ENCODE measurements at places on chromosomes 7 and 10.

DNA sequence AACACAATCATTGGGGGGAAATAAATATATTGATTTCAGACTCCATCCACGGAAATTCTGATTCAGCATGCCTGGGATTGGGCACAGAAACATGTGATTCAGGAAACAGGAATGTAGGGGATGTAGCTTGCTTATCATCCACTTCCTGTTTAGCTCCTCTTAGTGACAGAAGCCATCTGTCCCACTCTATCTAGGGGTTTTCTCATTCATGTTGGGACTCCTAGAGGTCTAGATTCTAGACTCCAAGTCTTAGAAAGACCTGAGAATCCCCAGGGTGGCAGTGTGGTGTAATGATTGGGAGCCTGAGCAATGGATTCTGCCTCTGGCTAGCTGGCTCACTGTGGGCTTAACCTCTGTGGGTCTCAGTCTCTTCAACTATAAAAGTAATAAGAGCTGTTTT lies 67.9 kb downstream of the CDK1 start:
- DNase-seq: peak; percentile 65

DNA sequence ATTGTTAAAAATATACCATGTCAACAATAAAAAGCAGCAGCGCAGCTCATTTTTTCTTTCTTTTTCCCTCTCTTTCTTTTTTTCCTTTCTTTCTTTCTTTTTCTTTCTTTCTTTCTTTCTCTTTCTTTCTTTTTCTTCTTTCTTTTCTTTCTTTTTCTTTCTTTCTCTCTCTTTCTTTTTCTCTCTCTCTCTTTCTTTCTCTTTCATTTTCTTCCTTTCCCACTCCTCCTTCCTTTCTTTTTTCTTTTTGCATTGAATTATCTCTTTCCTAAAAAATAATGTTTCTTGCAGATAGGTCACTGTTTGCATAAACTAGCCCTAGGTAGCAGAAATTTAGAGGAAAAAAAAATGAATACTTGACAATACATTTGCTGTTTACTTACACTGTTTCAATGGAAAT lies 755.1 kb upstream of the COBL start:
- no peak for DNase-seq

DNA sequence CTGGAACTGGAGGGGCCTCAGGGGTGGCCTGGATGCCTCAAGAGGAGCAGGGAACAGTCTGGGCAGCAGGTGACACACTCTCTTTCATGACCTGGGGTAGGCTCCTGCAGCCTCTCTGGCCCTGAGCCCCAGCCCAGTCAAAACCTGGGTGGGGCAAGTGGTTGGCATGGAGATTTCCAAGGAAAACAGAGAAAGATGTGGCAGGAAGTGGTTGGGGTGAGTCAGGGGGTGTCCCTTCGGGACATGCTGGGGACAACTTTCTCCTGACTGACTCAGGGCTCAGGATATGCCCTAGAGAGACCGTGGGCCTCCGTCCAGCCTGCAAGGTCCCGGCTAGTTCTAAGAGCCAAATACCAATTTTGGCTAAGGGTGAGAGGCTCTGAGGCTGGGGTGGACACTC lies 2.9 kb downstream of the AQP1 start:
- DNase-seq: no peak

DNA sequence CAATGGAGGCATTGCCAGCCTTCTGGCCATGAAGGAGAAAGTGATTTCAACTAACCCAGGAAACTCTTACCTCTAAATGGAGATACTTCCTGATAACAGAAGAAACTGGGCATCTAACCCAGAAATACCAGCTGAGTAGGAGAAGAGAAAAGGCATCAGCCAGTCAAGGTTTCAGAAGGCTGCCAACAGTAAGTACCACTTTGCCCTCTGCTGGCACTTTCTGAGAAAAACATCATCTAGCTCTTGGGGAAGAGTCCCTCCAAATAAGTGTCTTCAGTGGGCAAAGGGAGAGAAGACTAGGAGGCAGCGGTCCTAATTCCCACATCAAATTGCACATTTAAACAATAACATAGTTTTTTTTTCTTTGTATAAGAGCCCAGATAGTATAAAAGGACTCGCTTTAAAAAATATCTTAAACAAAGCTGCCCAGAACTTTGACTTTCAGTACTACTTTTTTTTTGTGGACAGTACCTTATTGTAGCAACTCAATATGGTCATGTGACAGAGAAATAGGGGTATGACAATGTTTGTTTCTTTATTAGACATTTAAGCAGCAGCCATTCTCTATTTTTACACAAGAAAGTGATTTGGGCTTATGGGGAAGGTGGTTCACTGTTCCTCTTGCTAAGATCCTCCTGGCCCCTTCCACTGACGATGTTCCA lies 157.3 kb downstream of the CTTNBP2 start:
- DNase-seq: peak; percentile 66

GRCh38 chr10:24206334-24206733 lies 2.6 kb upstream of the KIAA1217 start:
- DNase-seq: no peak

GRCh38 chr7:98613601-98614425 lies 3.3 kb upstream of the NPTX2 start:
- no peak for DNase-seq

DNA sequence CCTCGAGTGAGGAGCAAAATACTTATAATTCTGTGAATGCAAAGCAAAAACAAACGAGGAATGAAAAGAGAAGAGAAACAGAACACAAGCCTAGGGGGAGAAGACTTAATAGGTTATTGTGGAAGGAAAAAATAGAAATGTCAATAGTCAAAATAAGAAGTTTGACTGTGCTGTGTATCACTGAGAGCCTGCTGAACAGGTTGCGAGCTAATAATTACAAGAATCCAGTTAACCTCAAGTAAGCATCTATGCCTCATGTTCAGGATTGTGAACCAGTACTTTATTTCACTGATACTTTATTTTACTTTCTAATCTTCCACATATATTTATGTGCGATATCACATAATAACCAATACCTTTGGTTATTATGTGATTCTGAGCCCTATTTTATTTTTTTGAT lies 316.7 kb downstream of the OTUD1 start:
- no peak for DNase-seq

DNA sequence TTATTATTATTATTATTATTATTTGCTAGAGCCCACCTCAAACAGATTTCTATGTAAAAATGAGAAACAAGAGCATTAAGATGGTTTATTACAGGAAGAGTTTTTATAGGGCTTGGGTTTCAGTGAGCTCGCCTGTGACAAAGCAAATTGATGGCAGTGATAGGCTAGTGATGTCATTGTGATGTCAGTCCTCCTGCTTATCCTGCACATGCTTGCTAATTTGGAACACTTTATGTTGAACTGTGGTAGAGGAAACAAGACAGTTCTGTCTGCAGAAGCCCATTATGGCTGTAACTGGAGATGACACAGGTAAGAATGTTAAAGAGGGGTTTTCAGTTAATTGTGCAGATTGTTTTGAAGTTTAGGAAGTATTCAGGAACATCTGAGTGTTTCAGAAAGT lies 68.3 kb downstream of the CREM start:
- DNase-seq: no peak

DNA sequence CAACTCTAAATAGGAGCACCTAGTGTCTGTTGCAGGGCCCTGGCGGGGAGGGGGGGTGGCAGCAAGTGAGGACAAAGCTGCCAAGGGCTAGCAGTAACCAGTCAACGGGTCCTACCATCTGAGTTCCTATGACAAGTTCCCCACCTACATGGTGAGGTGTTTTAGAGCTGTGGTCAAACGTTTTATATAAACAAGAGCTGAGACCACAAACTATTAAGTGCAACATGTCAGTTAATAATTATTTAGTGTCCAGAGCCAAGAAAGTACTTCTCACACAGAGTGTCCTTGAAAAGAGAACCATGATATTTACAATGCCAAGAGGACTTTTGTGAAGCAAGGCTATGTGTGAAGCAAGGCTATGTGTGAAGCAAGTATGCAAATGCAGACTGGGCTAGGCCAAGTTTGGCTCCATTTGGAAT lies 434.7 kb downstream of the TNS3 start:
- no peak for DNase-seq

- DNase-seq: no peak
Measured at GRCh38 chr10:60353519-60354258, 36.0 kb downstream of the ANK3 start.

- no peak for DNase-seq
Measured at GRCh38 chr10:86583983-86584382, 62.4 kb upstream of the WAPL start.

GRCh38 chr7:40327873-40328272 lies 193.1 kb downstream of the SUGCT start:
- no peak for DNase-seq

GRCh38 chr10:15320118-15320517 lies 51.0 kb downstream of the FAM171A1 start:
- DNase-seq: no peak

DNA sequence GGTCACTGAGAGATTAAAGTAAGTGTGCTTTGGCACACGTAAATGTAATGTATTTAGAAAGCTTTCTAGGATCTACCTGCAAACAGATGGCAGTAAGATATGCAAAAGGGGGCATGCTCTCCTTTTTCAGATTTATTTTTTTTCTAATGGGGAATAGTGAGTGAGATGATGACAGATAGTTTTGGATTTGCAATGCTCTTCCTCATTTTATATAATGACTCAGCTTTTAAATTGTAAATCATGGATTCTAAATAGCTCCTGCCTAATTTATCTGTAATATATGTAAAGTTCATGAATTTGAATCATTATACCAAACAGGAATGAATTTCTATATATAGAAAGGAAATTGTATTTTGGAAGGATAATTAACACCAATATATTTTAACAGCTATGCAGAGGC lies 961.6 kb upstream of the LRRTM3 start:
- no peak for DNase-seq

- no peak for DNase-seq
Measured at GRCh38 chr7:138167869-138168296, 91.6 kb downstream of the AKR1D1 start.

DNA sequence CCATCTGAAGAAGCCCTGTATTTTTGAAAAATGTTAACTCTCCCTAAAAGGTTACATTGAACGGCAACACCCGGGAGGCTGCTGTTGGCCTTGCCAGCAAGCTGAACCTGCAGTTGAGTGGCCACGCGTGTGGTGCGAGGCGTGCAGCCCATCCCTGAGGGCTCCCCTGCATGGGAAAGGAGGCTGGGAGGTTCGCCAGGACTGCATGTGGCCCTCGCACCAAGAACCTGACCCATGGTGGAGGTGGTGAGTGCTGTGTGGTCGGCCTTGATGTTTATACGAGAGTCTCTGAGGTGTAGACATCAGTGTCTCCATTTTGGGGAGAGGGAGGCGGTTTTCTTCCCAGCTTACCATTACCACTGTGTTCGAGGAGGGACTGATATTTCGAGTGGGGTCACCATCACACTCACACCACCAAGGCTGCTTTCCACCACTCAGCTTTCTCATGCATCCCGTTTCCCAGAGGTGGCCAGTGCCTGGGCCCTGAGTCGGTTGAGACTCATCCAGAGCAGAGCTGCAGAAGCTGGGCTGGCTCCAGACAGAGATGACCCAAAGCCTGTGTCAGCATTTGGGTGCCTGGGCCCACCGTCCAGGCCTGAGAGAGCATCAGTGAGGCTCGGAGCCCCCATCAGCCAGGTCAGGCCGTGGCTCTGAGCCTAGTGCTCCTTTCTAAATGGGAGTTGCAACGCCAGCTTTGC lies 222.6 kb downstream of the EBF3 start:
- DNase-seq: peak; percentile 46

GRCh38 chr10:124544711-124545110 lies 83.1 kb downstream of the LHPP start:
- no peak for DNase-seq

- no peak for DNase-seq
Measured at GRCh38 chr10:114073395-114074186, 29.9 kb downstream of the ADRB1 start.

DNA sequence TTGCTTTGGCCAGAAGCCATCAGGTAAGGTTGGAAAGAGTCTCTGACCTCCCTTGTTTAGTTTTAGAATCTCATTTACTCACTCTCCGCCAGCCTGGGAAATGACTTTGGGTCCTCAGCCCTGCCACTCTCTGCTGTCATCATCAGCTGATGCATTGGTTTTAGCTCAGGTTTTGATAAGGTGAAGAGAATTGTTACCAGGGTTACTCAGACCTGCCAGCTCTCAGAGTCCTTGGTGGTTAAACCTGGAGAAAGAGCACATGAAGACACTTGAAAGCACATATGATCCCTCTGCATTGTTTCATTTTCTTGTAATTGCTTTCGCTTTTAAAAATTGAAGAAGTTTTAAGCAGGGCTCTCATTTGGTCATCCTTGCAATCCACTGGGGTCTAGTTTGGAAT lies 4.0 kb upstream of the CROT start:
- no peak for DNase-seq

DNA sequence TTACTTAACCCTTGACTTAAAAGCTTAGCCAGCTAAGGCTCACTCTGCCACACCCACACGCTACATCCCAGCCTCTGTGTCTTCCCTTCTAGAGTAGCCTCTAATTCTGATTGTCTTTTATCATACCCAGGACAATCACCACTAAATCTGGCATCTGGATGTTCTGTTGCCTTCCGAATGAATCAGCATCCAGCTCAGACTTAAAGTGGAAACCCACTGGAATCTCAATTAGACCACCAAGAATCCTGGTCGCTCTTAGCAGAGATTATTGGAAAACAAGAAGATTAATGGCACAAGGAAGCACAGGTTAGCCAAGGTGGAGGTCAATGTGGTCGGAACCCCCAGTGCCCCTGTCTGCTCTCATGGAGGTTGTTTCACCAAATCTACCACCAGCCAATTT lies 404.2 kb upstream of the FOXK1 start:
- no peak for DNase-seq

- peak; percentile 64 for DNase-seq
Measured at GRCh38 chr10:100828738-100829096, 83.3 kb downstream of the PAX2 start.

GRCh38 chr7:27941522-27941921 lies 201.6 kb downstream of the TAX1BP1 start:
- no peak for DNase-seq

DNA sequence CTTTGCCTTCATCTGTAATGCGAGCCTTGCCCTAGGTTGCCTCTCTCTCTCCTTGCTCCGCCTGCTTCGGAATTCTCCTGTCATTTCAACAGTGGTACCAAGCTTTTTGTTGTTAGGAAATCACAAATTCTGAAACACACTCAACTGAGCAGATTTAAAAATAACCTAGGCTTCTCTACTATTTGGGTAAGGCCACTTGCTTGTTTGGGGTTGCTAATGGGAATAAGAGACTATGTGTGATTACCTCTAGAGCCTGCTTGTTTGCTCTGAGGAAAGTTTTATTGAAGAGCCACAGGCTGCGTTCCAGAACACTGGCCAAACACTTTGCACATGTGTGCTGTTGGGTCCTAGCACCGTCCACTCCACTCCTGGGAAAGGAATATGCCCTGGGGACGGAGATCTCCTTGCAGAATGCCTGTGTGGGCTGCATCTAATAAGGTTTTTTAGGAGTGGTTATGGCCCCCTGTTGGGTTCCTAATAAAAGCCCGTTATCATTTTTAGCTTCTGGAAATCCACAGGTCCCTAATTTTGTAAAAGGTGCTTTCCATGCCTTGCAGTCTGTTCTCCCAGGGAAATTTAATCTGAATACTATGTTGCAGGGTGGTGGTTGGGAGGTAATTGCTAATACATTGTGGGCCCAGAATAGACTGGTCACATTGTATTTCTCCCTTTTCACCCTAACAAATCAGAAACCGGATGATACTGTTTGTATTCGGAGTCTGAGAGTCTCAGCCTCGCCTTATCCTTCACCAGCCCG lies 68.7 kb upstream of the KLF6 start:
- DNase-seq: peak; percentile 86
